ENCODE measurements at places on chromosomes 13 and 19. TPM values are rescaled to one million over a fixed set of nuclear protein-coding genes. Genes with fewer than 3 reads are reported as not detected.

The FGF21 gene
- not detected for total RNA-seq

The TEX101 gene
- total RNA-seq = not detected

The FPR3 gene
- not detected for total RNA-seq

The PRR36 gene
- total RNA-seq = 0.30 TPM

The ATP8B3 gene
- total RNA-seq = 3.2 TPM

The POSTN gene
- not detected for total RNA-seq

- H3K27ac ChIP-seq = peak overlapping the region; percentile 97
- peak; percentile 97 for DNase-seq
- no peaks in the 10 kb centered on the region for H3K27me3 ChIP-seq
- H3K36me3 ChIP-seq = peaks cover 2% of the 10 kb centered on the region
- peaks cover 95% of the 10 kb centered on the region for H3K4me1 ChIP-seq
- peak overlapping the region; percentile 44 for H3K4me3 ChIP-seq
Observed at GRCh38 chr19:16371540-16371986, 46.9 kb downstream of the KLF2 start.

- DNase-seq = peak; percentile 64
- H3K36me3 ChIP-seq = peaks cover 17% of the 10 kb centered on the region
- H3K27ac ChIP-seq = no peak overlapping the region
- no peak overlapping the region for H3K4me3 ChIP-seq
- H3K4me1 ChIP-seq = peaks cover 13% of the 10 kb centered on the region
Observed at GRCh38 chr19:48999481-49000325, 6.0 kb downstream of the RUVBL2 start.

- no peak overlapping the region for H3K4me3 ChIP-seq
- no peak for DNase-seq
- H3K36me3 ChIP-seq = peaks cover 23% of the 10 kb centered on the region
- no peak overlapping the region for H3K27ac ChIP-seq
- no peaks in the 10 kb centered on the region for H3K27me3 ChIP-seq
- no peaks in the 10 kb centered on the region for H3K4me1 ChIP-seq
Observed at GRCh38 chr19:43651758-43652545, 12.3 kb upstream of the CADM4 start.

- H3K4me3 ChIP-seq = no peak overlapping the region
- DNase-seq = peak; percentile 60
- no peaks in the 10 kb centered on the region for H3K36me3 ChIP-seq
- H3K4me1 ChIP-seq = no peaks in the 10 kb centered on the region
- no peak overlapping the region for H3K27ac ChIP-seq
Observed at GRCh38 chr13:113448885-113449692, 4.2 kb downstream of the ADPRHL1 start.

- H3K36me3 ChIP-seq = no peaks in the 10 kb centered on the region
- DNase-seq = no peak
- H3K27me3 ChIP-seq = no peaks in the 10 kb centered on the region
- H3K27ac ChIP-seq = no peak overlapping the region
- H3K4me3 ChIP-seq = no peak overlapping the region
- no peaks in the 10 kb centered on the region for H3K4me1 ChIP-seq
Observed at GRCh38 chr13:35285677-35286076, 190.8 kb downstream of the MAB21L1 start.

GRCh38 chr19:58170860-58171259 lies 12.0 kb upstream of the ZNF274 start:
- no peak overlapping the region for H3K27ac ChIP-seq
- no peak for DNase-seq
- no peaks in the 10 kb centered on the region for H3K4me1 ChIP-seq
- H3K27me3 ChIP-seq = no peaks in the 10 kb centered on the region
- H3K4me3 ChIP-seq = no peak overlapping the region

DNA sequence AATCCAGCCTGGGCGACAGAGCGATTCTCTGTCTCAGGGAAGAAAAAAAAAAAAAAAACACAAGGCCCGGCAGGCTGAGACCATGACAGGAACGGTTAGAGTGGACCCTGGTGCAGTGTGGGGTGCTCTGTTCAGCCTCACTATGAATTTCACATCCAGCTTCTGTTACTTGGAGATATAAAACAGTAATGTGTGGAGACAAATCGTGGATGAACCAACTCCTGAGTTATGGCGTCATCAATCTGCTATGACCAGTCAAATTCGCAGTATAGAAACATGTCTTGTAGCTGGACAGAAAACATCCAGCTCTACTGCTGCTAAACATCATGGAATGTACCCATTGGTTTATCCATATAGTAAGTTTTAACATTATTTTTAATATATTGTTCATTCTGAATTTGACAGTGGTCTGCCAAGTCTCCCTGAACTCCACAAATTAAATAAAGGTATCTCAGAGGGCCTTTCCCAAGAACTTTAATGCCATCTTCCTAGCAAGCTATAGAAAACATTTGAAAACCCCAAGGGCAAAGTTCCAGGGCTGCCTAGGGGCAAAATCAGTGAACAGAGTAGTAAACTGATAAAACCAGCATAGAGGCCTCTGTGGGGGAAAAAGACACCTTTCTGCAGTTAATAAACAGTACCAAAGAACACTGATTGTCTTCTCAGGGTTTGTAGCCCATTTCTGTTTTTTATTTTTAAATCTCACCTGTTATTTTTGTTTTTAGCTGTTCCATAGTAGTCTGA lies 75.8 kb downstream of the LRCH1 start:
- DNase-seq = no peak
- H3K4me3 ChIP-seq = no peak overlapping the region
- H3K36me3 ChIP-seq = no peaks in the 10 kb centered on the region
- H3K27me3 ChIP-seq = no peaks in the 10 kb centered on the region
- peaks cover 22% of the 10 kb centered on the region for H3K4me1 ChIP-seq

GRCh38 chr13:33678906-33679657 lies 138.9 kb upstream of the RFC3 start:
- peaks cover 17% of the 10 kb centered on the region for H3K4me1 ChIP-seq
- H3K27ac ChIP-seq = no peak overlapping the region
- peak overlapping the region; percentile 47 for H3K4me3 ChIP-seq
- peak; percentile 55 for DNase-seq
- no peaks in the 10 kb centered on the region for H3K36me3 ChIP-seq

- no peak overlapping the region for H3K27ac ChIP-seq
- H3K36me3 ChIP-seq = no peaks in the 10 kb centered on the region
- H3K27me3 ChIP-seq = no peaks in the 10 kb centered on the region
Observed at GRCh38 chr19:30634996-30635975, 263.1 kb downstream of the ZNF536 start.

DNA sequence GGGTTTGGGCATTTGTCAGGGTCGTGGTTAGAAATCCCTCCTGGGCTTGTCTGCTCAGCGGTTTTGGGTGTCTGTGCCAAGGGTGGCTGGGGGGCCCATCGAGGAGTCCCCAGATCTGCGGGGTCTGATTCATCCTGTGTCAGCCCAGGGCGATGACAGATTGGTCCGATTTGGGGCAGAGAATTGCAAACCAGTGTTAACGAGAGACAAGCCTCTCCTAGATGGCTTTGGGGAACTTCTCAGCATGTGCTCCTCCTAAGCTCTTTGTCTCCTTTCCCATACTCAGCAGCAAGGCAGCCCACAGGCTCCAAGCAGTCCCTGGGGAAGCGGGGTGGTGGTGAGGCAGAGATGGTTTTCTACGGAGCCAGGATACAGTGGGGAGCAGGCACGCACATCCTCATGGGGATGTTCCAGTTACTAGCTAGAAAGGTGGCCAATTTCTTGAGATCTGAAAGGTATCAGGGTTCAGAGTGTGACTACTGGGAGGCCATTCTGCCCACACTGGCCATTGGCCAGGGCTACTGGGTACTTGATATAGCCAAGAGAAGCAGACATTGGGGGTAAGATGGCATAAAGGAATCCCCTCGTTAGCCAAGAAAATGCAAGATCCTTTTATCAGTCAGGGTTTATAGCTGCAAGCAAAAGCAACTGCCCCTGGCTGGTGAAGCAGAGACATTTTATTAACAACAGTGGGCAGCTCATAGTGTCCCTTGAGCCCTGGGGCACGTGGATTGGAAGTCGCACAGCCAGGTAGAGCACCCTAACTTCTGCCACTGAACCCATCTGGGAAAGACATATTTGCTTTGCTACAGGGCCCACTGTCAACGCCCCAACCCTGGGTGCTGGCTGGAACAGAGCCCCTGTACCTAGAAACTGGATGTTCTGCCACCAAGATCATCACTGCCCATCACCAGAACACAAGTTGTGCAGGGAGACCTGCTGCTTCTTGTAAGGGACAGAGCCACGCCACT lies 63.6 kb downstream of the RGCC start:
- no peaks in the 10 kb centered on the region for H3K27me3 ChIP-seq
- no peak overlapping the region for H3K4me3 ChIP-seq
- no peaks in the 10 kb centered on the region for H3K36me3 ChIP-seq
- no peaks in the 10 kb centered on the region for H3K4me1 ChIP-seq
- no peak overlapping the region for H3K27ac ChIP-seq
- no peak for DNase-seq

DNA sequence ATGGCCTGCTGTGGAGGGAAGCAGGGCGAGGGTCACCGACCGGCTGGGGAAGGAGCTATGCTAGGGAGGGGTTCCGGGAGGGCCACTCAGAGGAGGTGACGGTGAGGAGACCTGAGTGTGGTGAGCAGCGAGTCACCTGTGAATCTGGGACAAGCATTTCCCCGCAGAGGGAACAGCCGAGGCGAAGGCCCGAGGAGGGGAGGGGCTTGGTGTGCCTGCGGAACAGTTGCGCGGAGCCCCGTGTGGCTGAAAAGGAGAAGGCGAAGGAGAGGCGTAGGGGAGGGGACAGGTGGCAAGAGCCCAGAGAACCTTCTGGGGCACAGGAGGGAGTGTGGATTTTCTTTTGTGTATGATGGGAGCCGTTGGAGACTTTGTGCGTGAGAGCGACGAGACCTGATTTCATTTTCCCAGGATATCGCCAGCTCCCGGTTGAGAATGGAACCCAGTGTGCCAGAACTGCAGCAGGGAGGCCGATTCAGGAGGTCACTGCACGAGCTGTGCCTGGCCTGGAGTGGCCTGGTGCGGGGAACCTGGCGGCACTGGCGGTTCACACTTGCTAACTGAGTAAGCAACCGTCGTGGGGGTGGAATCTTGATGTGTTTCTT lies 117.7 kb upstream of the ZNF507 start:
- peaks cover 15% of the 10 kb centered on the region for H3K4me1 ChIP-seq
- H3K27ac ChIP-seq = no peak overlapping the region
- no peak for DNase-seq
- H3K27me3 ChIP-seq = peaks cover 21% of the 10 kb centered on the region
- H3K4me3 ChIP-seq = no peak overlapping the region

DNA sequence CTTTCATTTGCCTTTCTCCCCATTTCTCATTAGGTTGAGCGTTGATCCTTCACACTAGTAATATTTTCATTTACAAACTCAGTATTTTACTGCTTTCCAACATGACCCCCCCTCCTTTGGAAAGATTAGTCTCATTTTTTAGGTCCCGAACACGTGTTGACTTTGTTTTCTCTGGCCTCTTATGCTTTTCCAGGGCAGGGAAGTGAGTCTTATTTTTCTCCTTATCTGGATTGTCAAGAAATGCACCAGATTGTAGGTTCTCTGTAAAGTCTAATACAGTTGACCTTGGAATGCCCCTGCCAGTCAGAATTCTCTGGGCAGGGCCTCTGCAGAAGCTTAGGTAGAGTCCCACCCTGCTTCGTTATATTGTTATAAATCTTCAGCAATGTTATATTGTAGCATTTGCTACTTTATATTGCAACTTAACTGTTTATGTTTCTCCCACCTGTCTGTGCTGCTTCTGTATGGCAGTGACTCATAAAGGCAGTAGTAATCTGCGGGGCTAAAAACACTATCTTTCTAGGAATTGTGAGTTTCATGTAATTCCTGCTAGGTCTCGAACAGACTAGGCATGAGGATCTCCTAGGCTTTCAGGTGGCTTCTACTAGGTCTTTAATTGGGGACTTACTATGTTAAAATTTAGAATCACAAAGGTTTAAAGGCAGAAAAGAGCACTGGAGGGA lies 2.0 kb downstream of the TDRD3 start:
- H3K27ac ChIP-seq = no peak overlapping the region
- H3K27me3 ChIP-seq = no peaks in the 10 kb centered on the region
- no peak for DNase-seq
- no peak overlapping the region for H3K4me3 ChIP-seq

DNA sequence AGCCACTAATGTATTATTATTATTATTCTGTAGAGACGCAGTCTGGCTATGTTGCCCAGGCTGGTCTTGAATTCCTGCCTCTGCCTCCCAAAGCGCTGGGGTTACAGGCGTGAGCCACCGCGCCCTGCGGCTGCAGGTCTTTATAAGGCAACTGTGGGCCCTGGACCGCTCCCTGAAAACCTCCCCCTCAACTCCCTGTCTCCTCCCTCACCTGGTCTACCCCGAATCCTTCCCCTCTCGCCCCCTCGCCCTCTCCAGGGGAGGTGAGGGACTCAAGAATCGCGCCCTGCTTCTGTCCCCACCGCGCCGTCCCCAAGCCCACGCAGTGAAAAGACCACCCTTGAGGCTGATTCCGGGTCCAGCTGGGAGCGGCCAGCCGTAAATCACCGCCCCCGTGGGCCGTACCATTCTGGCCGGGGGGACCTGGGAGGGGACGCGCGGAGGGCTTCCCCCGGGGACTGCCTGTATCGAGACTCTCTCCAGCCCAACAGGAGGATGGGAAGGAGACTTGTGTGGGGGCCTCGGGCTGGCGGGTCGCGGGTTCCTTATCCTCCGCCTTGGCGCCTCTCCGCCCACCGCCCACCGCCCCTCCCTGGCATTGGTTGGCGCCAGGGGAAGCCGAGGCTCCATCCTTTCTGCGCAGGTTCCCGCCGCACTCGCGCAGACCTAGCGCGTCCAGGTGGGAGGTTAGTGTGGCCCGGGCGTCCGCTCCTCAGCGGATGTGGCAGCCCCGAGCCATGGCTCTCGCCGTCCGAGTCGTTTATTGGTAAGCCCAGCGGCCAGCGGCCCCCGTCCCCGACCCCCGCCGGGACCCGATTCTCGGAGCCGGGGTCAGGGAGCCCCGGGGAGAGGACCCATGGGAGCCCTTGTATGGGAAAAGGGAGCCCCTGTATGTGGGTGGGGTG lies at the start of gene SELENOW:
TSS of gene SELENOW (plus strand) at position 655 of the 905 bp plus-strand sequence. CDS start at position 738, 83 bp downstream.
- H3K4me1 ChIP-seq = peaks cover 34% of the 10 kb centered on the region
- no peaks in the 10 kb centered on the region for H3K27me3 ChIP-seq
- DNase-seq = peak; percentile 62
- peak within 1 kb of the TSS; percentile 88 for H3K4me3 ChIP-seq
- peaks cover 11% of the 10 kb centered on the region for H3K36me3 ChIP-seq
- peak within 1 kb of the TSS; percentile 77 for H3K27ac ChIP-seq

GRCh38 chr19:2302319-2303210 lies 5.4 kb downstream of the LINGO3 start:
- peaks cover 36% of the 10 kb centered on the region for H3K27me3 ChIP-seq
- H3K36me3 ChIP-seq = no peaks in the 10 kb centered on the region
- no peak for DNase-seq
- H3K4me1 ChIP-seq = peaks cover 21% of the 10 kb centered on the region
- H3K27ac ChIP-seq = no peak overlapping the region

All from CD4-positive, alpha-beta T cell (primary cell).